SK-N-SH treated with all-trans-retinoic acid at 6 μM for 48 hours (cell line): ENCODE measurements at places on chromosomes 2 and 18.

DNA sequence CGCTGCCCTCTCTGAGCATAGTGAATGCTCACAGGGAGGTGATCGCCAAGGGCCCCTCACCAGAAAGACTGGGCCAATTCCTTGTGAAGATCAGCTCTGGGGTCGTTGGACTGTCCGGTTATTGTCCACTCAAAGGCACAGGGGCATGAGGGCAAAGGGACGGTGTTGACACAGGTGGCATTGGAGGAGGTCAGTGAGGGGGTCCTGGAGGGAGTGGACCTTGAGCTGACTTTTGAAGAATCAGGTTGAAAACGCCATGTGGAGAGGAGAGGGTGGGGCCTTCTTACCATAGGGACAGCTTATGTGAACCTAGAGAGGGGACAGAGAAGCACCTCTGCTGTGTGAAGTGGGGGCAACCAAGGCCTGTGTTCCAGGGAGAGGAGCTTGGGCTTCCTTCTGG is 131.5 kb downstream of the TFCP2L1 start:
- no peak for ATAC-seq

DNA sequence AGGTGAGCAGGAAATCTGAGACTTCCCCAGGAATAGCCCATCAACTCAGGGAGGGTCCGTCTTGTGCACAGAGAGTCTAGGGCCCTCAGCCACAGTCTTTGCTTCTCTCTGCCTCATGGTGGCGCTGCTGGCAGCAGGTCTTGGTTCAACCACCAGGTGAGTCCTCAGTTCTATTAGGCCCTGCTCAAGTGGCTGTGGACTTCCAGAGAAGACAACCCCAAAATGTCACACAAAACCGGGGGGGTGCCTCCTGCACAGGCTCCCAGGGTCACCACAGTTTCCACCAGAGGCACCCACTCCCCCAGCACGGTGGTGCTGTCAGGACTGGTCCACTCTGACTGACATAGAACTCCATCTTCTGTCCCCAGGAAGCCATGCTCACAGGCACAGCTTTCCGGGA is 2.4 kb upstream of the CHRNG start:
- no peak for ATAC-seq

DNA sequence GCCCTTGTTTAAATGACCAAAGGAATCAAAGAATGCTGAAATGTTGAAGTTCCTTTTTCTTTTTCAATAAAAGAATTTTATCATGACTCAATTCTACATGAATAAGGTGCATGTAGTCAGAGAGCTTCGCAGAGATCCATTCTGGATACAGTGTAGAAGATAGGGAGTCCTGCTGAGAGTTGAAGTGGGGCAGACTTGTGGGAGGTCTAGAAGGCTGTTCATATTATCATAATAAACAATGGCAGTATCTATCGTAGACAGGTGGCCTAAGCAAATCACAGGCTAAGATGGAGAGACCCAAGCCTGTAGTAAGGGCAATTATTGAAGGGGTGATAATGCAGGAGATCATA is 1322.0 kb upstream of the CELF4 start:
- ATAC-seq: no peak

GRCh38 chr2:193965263-193965662 is 1691.8 kb upstream of the SLC39A10 start:
- no peak for ATAC-seq

DNA sequence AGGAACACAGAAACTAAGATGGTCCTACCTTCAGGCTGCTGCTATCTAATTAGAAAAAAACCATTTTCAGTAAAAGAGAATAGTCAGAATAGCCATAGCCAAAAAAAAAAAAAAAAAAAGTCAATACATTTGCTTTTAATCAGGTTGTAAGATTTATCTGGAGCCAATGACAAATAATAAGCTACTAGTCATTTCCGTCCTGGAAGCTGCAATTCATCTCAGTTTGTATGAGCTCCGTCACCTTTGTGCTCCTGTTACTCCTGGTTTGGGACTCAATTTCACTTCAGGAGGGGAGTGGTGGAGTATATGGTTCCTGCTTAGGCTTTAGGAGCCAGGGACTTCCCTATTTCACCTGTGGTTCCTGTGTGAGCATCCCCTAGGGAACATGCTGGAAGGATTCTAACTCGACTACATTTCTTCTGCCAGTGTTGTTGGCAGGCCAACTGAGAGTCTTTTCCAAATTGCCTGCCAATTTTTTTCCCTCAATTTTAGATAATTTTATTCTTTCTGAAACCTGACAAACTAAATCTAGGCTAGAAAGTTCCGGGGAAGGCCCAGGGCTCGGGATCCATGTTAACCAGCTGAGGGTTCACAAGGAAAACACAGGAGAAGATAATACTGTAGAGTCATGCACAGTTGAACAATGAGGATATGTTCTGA is 481.8 kb downstream of the DLGAP1 start:
- no peak for ATAC-seq

GRCh38 chr18:43581936-43582519 is 304.7 kb upstream of the SYT4 start:
- no peak for ATAC-seq

DNA sequence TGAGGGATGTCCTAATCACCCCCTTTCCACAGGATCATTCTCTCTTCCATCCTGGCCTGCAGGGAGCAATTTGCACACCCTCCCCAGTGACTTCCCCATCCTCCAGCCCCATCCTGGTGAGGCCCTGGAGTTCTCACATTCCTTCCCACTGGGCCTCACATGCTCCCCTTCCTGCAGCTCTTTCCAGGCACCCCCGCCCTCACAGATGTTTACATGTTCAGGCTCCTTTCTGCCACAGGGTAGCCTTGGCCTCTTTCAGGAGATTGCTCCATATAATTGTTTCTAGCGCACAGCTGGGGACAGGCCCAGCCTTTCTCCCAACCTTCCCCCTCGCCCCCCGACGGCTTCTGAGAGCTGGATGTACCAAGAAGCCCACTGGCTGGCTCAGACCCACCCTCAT is 288.4 kb upstream of the TRIB2 start:
- no peak for ATAC-seq

DNA sequence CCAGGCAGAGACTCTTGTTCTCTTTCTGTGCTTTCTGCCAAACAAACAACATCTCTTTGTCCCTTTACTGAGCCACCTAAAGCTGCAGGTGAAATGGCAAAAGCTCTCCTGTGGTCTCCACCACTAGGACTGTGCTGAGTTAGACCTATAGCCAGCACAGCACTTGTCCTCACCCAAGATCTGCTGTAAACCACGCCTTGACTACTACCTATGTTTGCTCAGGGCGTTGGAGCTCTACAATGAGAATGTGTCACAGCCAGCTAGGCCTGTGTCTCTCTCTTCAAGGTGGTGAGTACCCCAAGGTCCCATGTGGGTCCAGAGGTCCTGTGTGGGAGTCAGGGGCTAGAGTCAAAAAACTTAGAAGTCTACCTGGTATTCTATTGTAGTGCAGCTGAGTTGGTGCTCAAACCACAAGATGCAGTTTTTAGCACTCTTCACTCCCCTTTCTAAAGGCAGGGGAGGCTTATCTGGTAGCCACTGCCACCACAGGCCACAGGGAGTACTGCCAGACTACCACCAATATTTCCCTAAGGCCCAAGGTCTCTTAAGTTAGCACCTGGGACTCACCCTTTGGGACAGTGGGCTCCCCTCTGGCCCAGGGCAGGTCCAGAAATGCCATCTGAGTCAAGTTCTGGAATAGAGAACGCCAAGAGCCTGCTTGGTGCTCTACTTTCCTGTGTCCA is 96.8 kb upstream of the RPRM start:
- ATAC-seq: no peak

GRCh38 chr2:216486708-216487107 is 11.9 kb upstream of the RPL37A start:
- no peak for ATAC-seq

DNA sequence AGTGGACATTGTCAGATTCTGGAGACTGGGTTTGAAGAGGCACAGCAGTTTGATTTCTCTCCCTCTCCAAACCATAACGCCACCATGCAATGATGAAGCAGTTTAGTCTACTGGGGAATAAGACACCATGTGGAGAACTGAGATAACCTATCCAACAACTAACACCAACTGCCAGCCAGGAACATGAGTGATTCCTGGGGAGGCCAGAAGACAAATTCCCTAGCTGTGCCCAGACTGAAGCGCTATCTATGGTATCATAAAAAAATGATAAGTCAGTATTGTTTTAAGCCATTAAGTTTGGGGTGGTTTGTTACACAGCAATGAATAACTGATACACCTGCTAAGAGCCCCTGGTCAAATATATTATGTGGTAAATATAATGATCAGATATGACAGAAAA is 129.3 kb downstream of the EXOC6B start:
- no peak for ATAC-seq

DNA sequence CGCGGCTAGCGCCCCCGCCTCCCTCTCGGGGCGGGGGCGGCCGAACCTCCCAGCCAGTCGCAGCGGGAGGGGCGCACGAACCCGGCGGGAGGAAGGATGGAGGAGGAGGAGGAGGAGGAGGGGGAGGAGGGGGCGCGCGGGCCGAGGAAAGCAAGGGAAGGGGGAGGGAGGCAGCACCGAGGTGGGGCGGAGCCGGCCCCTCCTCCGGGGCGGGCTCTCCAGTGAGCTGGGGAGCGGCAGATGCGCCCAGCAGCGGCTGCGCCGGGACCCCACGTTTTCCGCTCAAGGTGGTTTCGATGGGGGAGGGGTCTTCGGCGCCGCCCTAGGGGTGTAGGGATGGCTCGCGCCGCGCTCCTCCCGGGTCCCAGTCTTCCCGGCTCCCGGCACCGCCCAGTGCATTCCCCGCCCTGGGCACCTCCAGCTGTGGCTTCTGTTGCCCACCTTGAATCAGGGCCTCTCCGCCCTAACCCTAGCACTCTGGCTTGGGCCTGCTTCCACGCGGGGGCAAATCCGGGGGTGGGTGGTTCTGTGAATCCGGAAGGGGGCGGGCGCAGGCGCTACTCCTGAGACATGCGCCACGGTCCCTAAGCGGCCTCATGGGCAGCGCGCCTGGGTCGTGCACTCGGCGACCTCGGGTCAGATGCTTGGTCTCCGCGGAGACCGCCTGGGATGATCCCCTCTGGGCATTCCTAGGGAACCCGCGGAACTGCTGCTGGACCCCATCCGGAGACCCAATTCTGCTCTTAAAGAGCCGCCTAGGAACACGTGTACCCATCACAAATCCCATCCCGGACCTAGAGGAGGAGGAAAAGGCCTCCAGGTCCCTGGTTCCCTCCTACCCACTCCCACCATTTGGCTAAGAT is at the start of gene FBXO41:
Gene FBXO41, minus strand, starts transcription at position 183 of the 863 bp plus-strand sequence. CDS start 14,848 bp downstream, outside the sequence.
- peak; percentile 84 for ATAC-seq

DNA sequence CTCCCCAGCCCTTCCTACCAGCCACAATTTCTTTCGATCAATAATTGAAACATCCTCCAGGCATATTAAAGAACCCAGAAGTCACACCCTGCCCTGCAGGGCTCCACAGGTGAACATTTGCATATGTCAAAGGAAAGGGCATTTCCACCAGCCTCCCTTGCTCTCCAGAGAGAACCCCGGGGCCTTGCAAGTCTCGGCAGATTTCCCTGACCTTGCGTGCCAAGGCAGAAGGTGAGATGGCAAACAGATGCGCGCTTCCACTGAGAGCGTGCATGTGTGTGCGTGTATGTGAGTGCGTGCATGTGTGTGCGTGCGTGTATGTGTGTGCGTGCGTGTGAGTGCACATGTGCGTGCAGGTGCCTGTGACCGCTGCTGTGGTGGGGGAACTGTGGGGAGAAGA is 120.3 kb downstream of the INO80D start:
- ATAC-seq: no peak

GRCh38 chr18:13538630-13539029 is 187.7 kb downstream of the FAM210A start:
- ATAC-seq: no peak

GRCh38 chr2:176653479-176654443 is 384.5 kb downstream of the MTX2 start:
- peak; percentile 95 for ATAC-seq

DNA sequence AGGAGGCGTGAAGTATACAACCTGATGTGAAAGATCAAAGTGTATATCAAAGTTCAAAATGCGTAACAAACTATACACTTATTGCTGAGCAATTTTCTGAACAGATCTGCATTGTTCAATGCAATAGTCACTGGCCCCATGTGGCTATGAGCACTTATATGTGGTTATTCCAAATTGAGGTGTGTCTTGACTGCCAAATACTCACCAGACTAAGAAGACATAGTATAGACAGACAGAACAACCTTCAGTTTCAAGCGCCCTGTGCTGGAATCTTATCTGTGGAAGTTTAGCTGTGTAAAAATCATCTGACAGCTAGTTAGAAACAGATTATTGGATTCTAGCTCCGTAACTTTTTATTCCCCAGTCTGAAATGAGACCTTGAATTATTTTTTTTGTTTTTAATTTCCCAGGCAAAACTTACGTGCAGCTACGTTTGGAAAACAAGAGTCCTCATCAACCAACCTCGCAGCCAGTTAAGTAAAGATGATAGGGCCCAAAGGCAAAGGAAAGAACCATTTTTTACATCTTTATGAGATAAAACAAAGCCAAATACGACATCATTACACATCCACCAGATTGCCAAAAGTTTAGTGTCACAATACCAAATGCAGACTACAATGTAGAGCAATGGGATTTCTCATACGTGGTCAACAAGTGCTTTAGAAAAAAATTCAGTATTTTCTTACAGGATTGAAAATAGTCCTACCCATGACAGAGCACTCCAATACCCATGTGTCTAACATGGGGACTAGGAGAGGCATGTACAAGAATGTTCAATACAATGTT is 37.2 kb downstream of the MBOAT2 start:
- no peak for ATAC-seq

- peak; percentile 44; the same call in 2 of the 3 replicates for ATAC-seq
These were observed 56.8 kb downstream of the SMAD2 start for GRCh38 chr18:47873625-47874024.
